ENCODE measurements at places on chromosomes 1 and 21.

DNA sequence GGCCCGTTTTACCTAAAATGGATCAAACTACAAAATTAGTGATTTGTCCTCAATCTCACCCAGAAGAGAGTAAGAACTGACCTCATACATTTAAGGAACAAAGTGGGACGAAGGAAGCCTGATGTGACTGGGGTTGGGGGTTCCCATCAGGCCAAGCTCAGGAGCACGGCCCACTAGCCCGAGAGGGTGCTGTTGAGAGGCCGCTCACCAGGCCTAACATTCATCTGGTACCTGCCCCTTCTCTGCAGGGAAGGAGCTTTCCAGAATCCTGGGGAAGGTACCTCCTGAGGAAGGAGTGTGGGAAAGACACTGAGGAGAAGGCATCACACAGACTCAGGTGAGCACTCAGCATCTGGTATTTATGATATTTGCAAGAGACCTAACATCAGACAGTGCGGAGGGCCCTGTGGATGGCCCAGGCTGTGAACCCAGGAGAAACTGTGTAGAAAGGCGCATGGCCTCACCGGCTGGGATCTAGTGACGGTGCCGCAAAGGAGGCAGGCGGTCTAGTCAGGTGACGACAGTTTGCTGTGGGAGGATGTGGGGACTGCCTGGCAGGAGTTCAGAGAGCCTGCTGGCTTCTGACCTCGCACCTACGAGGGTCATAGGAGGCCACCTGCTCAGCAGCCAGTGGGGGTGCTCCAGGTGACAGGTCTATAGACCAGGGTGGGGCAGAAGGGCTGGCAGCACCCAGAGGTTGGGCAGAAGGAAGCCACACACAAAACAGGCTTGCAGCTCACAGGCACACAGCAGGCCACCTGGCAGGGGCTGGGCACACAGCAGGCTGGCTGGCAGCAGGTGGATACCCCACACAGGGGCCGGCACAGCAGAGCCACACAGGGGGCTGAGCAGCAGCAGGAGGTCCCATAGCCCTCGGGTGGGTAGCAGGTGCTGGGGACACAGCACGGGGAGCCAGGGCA is 543 bp downstream of the KRTAP12-4 start:
- DNase-seq: no peak
- H3K4me3 ChIP-seq: no peak overlapping the region
- H3K27ac ChIP-seq: no peak overlapping the region
- H3K27me3 ChIP-seq: no peaks in the 10 kb centered on the region
- H3K4me1 ChIP-seq: no peaks in the 10 kb centered on the region

GRCh38 chr1:161933592-161934588 is 89.8 kb downstream of the OLFML2B start:
- DNase-seq: no peak
- H3K27ac ChIP-seq: no peak overlapping the region
- no peak overlapping the region for H3K4me3 ChIP-seq

GRCh38 chr21:24023936-24024335 is 1583.3 kb downstream of the MRPL39 start:
- H3K4me1 ChIP-seq: no peaks in the 10 kb centered on the region
- no peak for DNase-seq
- H3K27ac ChIP-seq: no peak overlapping the region
- H3K36me3 ChIP-seq: no peaks in the 10 kb centered on the region
- H3K4me3 ChIP-seq: no peak overlapping the region

- no peak for DNase-seq
- no peak overlapping the region for H3K27ac ChIP-seq
- no peaks in the 10 kb centered on the region for H3K4me1 ChIP-seq
- no peak overlapping the region for H3K4me3 ChIP-seq
- H3K36me3 ChIP-seq: peaks cover 99% of the 10 kb centered on the region
Observed at GRCh38 chr21:42905195-42905594, 12.1 kb downstream of the NDUFV3 start.

- no peak overlapping the region for H3K27ac ChIP-seq
- no peaks in the 10 kb centered on the region for H3K27me3 ChIP-seq
- H3K4me1 ChIP-seq: no peaks in the 10 kb centered on the region
- H3K36me3 ChIP-seq: no peaks in the 10 kb centered on the region
- no peak overlapping the region for H3K4me3 ChIP-seq
Observed at GRCh38 chr1:67359592-67359991, 51.9 kb downstream of the IL12RB2 start.

GRCh38 chr21:43782431-43783097 is 6.5 kb upstream of the CSTB start:
- no peak for DNase-seq
- H3K36me3 ChIP-seq: no peaks in the 10 kb centered on the region
- no peak overlapping the region for H3K4me3 ChIP-seq
- no peak overlapping the region for H3K27ac ChIP-seq

GRCh38 chr1:76070538-76070937 is 4.0 kb upstream of the ST6GALNAC3 start:
- H3K36me3 ChIP-seq: no peaks in the 10 kb centered on the region
- H3K4me3 ChIP-seq: no peak overlapping the region
- no peaks in the 10 kb centered on the region for H3K27me3 ChIP-seq
- no peak for DNase-seq
- peaks cover 22% of the 10 kb centered on the region for H3K4me1 ChIP-seq
- no peak overlapping the region for H3K27ac ChIP-seq

DNA sequence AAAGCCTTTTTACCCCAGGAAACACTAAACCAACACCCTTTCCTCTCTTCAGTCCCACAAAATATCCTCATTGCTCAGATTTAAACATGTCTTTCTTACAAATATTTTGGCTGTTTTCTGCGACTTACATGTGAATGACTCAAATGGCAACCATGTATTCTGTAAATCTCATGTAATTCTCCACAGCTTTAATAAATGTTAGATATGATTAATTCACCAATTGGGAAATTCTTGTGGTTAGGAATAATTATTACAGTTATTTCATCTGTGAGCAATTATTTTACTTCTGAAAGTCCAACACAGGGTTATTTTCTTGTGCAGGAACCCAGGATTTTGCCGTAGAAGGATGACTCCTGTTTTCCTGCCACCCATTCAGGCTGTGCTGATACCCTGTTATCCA is 431.5 kb downstream of the LMO4 start:
- H3K27ac ChIP-seq: no peak overlapping the region
- no peaks in the 10 kb centered on the region for H3K36me3 ChIP-seq
- H3K4me1 ChIP-seq: no peaks in the 10 kb centered on the region
- no peak overlapping the region for H3K4me3 ChIP-seq
- H3K27me3 ChIP-seq: no peaks in the 10 kb centered on the region
- no peak for DNase-seq

- no peaks in the 10 kb centered on the region for H3K27me3 ChIP-seq
- H3K4me1 ChIP-seq: no peaks in the 10 kb centered on the region
- no peak overlapping the region for H3K4me3 ChIP-seq
Observed at GRCh38 chr1:66393586-66394287, 140.2 kb upstream of the SGIP1 start.

GRCh38 chr1:236835491-236835890 is 40.4 kb downstream of the MTR start:
- H3K36me3 ChIP-seq: peaks cover 98% of the 10 kb centered on the region
- H3K27ac ChIP-seq: no peak overlapping the region
- no peaks in the 10 kb centered on the region for H3K27me3 ChIP-seq
- H3K4me1 ChIP-seq: peaks cover 7% of the 10 kb centered on the region

GRCh38 chr1:77664939-77665516 is 17.4 kb downstream of the ZZZ3 start:
- no peaks in the 10 kb centered on the region for H3K36me3 ChIP-seq
- peaks cover 30% of the 10 kb centered on the region for H3K4me1 ChIP-seq
- DNase-seq: no peak
- H3K4me3 ChIP-seq: no peak overlapping the region
- H3K27ac ChIP-seq: no peak overlapping the region

DNA sequence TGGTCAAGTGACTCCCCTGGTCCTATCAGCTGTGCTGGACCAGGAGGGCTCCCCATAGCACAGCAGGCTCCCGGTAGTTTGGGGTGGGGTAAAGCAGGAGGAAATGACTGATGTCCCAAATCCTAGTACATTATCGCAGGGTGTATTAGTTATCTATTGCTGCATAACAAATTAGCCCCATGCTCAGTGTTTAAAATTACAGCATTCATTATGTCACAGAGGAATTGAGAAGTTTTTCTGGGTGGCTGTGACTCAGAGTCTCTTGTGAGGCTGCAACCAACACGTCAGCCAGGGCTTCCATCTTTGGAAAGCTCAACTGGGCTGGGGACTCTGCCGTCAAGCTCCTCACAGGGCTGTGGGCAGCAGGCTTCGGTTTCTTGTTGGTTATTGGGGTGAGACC is 34.3 kb upstream of the LAPTM5 start:
- DNase-seq: no peak
- H3K27ac ChIP-seq: no peak overlapping the region
- H3K4me1 ChIP-seq: peaks cover 5% of the 10 kb centered on the region
- H3K4me3 ChIP-seq: no peak overlapping the region

DNA sequence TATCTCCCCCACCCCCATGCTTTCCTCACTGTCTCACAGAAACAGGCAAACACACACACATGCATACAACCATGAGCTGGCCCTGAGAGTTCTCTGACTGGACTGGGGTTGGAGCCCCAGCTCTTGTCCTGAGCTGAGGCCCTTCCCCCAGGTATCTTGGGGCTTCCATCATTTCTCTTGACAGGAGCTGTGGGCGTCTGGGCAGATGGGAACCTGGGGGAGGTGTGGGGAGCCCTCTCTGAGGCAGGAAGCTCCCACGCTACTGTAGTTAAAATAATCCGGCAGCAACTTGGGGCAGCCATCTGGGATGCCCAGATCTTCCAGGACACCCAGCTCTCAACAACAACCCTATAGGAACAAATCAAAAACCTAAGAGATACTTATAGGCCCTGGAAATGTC is 2.7 kb upstream of the KIF21B start:
- no peak overlapping the region for H3K27ac ChIP-seq
- DNase-seq: no peak
- no peaks in the 10 kb centered on the region for H3K36me3 ChIP-seq
- peaks cover 32% of the 10 kb centered on the region for H3K4me1 ChIP-seq
- H3K27me3 ChIP-seq: no peaks in the 10 kb centered on the region
- no peak overlapping the region for H3K4me3 ChIP-seq

DNA sequence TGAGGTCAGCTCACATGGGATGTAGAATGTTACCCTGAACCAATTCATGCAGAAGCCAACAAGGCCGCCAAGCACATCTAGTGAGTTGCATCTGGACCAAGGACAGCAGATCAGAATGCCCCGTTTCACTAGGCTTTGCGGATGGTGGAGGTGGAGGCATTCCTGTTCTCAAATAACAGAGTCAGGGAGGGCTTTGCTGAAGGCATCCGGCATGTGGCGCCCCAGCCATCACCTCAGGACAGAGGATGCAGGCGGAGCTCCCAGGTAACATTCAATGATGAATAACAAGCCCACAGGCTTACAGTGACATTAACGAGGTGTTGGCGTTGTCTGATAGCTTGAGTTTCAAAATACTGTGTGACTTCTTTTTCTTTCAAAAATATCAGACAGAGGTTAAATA is 476.2 kb downstream of the CAMTA1 start:
- H3K4me1 ChIP-seq: no peaks in the 10 kb centered on the region
- H3K36me3 ChIP-seq: no peaks in the 10 kb centered on the region
- H3K4me3 ChIP-seq: no peak overlapping the region
- no peak overlapping the region for H3K27ac ChIP-seq
- no peaks in the 10 kb centered on the region for H3K27me3 ChIP-seq

- peak overlapping the region; percentile 81 for H3K4me3 ChIP-seq
- peaks cover 28% of the 10 kb centered on the region for H3K36me3 ChIP-seq
- peaks cover 13% of the 10 kb centered on the region for H3K4me1 ChIP-seq
- peak overlapping the region; percentile 95 for H3K27ac ChIP-seq
- H3K27me3 ChIP-seq: no peaks in the 10 kb centered on the region
Observed at GRCh38 chr1:32180186-32181060, 948 bp downstream of the TXLNA start.

DNA sequence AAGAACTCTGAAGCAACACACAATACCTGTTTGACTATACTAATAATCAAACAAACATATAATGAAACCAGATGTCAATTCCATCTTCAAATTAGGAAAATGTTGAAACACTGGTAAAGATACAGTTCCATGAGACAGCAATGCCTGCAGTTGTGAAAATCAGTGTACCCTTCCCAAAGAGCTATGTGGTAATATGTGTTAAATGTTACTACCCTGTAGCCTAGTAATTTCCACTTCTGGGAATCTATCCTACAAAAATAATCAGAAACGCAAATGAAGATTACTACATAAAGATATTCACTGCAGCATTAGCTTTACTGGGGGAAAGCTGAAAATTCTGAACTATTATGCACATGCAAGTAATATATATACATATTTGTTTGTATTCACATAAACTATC is 16.9 kb downstream of the GLIS1 start:
- no peaks in the 10 kb centered on the region for H3K4me1 ChIP-seq
- no peaks in the 10 kb centered on the region for H3K27me3 ChIP-seq
- DNase-seq: no peak
- no peak overlapping the region for H3K27ac ChIP-seq

DNA sequence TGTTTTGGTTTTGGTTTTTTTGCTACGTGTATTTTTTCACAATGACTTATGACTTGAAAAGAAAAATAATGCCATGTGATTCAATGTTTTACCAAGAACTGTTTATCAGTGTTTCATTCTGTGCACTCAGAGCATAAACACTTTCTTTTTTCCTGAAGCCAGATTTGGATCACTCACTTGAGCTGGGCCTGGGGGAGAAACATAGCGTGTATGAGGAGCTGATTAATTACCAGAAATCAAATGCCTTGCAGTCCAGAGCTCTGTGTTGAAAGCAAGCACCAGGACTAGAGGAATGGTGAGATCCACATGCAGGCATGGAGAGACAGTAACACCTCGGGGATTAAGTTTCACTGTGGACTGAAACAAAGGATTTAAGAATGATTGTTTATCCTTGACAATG is 642.1 kb upstream of the ADGRL2 start:
- no peak for DNase-seq
- H3K27me3 ChIP-seq: no peaks in the 10 kb centered on the region
- H3K4me3 ChIP-seq: no peak overlapping the region
- no peaks in the 10 kb centered on the region for H3K4me1 ChIP-seq
- no peak overlapping the region for H3K27ac ChIP-seq

GRCh38 chr1:145845514-145846161 is at the start of gene NUDT17:
NUDT17 (plus strand) TSS chr1:145845630; CDS start chr1:145845641, 11 bp downstream.
- H3K27me3 ChIP-seq: no peaks in the 10 kb centered on the region
- H3K4me3 ChIP-seq: peak within 1 kb of the TSS; percentile 75
- peaks cover 48% of the 10 kb centered on the region for H3K36me3 ChIP-seq
- DNase-seq: peak; percentile 79
- peaks cover 7% of the 10 kb centered on the region for H3K4me1 ChIP-seq
- H3K27ac ChIP-seq: peak within 1 kb of the TSS; percentile 84
